ENCODE measurements at places on chromosomes 4 and X.
A peak's percentile ranks its signal among the peaks of the same experiment; 100 is the strongest.

- DNase-seq: no peak
Measured at GRCh38 chr4:74453037-74453635, 8.2 kb downstream of the AREG start.

GRCh38 chr4:89109841-89110540 lies 1.3 kb upstream of the TIGD2 start:
- DNase-seq: no peak

- no peak for DNase-seq
Measured at GRCh38 chr4:53752124-53752523, 160.8 kb upstream of the LNX1 start.

DNA sequence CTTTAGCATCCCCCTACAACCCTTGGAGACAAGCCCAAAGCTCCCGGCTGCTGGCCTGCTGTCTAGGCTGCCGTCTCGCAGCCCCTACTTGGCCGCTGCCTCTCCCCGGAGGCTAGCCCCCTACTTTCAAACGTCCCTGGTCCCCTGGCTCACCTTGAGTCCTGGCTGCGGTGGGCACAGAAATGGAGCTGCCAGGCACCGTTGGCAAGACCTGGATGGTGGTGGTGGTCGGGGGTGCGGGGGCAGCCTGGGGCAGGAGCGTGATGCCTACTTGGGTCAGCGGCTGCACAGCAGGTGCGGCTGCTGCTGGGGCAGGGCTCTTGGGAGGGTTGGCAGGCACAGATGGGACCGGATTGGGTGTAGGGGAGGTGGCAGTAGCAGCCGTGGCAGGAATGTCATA lies 12.0 kb downstream of the HCFC1 start:
- DNase-seq: no peak

DNA sequence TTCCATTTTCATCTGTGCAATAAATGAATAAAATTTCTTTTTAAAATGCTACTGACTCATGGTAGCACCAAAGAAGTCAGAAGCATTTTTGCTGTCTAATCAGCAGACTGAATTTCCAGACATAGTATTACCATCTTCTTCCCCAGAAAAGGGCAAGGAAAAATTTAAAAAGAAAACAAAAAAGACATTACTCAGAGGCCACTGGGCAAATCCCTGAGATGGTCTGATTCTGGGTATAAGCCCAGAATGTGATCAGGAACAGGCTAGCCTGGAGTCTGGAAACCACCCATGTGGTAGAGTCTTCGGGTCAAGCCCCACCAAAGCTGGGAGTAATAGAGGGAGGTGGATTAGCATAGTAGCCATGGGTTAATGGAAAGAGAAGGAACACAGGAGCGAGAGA lies 342.8 kb downstream of the FBXW7 start:
- no peak for DNase-seq

DNA sequence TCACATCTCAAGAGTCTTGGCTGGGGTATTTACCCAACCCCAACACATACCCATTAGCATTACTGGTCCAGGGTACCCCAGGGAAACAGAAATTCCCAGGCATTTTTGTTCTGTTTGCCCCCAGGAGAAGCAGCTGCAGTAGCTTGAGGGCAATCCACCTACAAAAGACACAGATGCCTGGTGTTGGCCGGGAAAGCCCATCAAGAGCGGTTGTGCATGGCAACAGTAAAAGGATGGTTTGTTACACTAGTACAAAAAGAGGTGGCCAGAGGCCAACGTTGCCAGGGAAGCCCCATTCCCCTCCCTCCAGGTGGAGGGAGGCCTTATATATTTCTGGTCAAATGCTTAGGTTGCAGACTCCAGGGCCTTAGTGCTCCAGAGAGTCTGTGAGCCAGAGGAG lies 637.8 kb downstream of the BCOR start:
- no peak for DNase-seq

DNA sequence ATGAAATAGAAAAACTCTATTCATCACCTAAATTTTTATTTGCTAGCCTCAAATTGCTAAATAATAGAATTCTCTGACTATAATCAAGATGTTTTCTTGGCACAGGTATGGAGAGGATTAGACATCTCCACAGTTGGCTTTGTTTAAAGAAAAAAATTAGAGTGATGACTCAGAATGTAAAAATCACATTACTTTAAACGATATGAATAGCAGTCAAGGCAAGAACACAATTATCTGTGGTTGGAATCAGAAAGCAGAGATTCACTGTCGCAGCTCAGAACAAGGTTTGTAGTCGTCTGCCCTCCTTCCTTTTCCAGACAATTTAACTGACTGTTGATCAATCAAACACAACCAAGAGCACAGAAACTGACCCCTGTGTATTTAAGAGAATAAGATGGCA lies 32.2 kb upstream of the CCKAR start:
- no peak for DNase-seq

GRCh38 chr4:7371210-7371941 lies 63.4 kb downstream of the PSAPL1 start:
- peak; percentile 31 for DNase-seq

- no peak for DNase-seq
Measured at GRCh38 chr4:81600520-81601357, 129.0 kb upstream of the RASGEF1B start.

DNA sequence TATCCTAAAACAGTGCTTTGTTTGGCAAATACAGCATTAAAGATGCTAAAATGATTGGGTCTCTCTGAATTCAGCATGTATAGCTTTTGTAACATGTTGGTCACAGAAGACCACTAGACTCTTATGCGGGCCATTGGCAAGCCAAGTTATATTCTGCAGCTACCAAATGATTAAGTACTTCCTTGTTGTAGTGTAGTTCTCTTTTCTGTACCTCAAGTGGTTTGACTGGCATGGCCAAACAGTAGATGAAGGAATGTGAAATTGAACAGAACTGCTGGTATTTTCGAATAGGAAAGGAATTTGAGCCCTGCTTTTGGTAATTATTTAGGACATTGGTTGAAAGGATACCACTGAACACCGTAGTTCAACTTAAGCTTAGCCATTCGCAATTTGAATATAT lies 193.9 kb upstream of the GPC4 start:
- no peak for DNase-seq

DNA sequence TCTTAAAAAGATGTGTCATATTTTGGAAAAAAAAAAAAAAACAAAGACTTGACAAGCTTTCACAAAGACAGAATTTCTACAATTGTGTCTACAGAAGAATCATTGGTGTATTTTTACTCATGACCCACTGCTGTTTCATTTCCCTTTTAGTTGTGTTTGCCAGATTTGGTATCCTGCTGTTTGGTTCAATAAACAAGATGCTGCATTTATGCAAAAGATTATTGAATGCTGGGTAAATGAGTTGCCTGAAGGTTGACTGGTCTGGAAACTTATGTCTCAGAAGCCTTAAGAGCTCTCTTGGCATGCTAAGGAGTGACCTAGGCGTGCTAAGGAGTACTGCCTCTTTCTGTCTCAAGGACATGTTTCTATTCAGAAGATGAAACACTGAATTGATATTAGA lies 64.9 kb upstream of the NPY2R start:
- DNase-seq: no peak

- DNase-seq: no peak
Measured at GRCh38 chrX:47579537-47579936, 2.7 kb upstream of the TIMP1 start.

DNA sequence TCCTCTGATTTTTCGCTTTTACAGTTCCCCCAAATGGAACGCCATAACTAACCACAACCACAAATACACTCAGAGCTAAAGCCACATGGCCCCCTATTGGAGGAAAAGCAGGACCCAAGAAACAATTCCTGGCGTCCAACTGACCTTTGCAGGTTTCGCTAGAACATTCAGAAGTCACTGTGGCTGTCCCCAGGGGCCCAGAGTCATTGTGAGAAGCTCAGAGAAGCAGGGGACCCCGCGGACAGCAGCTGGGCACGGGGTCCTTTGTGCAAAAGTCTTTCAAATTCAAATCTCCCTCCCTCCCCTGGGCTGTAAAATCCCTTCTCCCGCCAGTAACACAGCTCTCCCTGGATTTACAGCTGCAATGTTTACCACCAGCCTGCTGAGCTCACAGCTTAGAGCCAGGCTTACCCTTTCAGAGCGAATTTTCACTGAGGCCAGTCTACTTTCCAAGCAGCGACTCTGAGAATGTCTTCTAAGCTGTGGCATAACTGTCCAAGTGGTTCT lies 214.8 kb downstream of the CRLF2 start:
- DNase-seq: no peak

DNA sequence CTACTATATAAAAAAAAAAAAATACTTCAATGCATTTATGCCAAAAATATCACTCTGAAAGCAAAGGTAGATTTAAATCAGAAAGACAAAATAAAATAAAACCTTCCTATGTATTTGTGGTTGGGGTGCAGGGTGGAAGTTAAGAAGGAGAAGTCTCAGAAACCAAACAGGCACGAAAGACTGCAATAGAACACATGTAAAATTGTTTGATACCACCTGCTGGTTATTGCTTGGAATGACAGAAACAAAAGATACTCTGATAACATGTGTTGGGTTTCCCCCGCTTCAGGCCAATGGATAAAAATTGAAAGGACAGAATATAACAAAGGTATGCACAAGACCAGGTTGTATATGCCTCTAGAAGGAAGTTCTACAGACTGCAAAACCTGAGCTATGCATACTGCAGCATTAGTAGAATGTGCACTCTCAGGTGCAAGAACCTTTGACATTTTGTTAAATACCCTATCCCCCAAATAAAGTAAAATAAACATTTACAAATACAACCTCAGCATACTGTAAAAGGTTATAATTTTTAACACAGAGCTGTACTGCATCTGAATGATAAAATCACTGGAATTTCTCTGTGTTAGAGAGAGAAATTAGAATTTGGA lies 118.8 kb downstream of the GABRA2 start:
- no peak for DNase-seq
